ENCODE measurements at places on chromosomes 12 and 14. TPM values are rescaled to one million over a fixed set of nuclear protein-coding genes. Genes with fewer than 3 reads are reported as not detected.

GRCh38 chr12:19741132-19741489, 301.8 kb downstream of the AEBP2 start:
- DNase-seq = no peak

The IL23A gene
- polyA plus RNA-seq = 0.85 TPM

- DNase-seq = no peak
These were observed 663 bp downstream of the PTGER2 start for GRCh38 chr14:52314595-52315354.

The VWF gene
- 9.4 TPM for polyA plus RNA-seq

The GLIPR1L1 gene
- 0.65 TPM for polyA plus RNA-seq

GRCh38 chr12:96164951-96165811, 29.0 kb upstream of the ELK3 start:
- DNase-seq = peak; percentile 12

DNA sequence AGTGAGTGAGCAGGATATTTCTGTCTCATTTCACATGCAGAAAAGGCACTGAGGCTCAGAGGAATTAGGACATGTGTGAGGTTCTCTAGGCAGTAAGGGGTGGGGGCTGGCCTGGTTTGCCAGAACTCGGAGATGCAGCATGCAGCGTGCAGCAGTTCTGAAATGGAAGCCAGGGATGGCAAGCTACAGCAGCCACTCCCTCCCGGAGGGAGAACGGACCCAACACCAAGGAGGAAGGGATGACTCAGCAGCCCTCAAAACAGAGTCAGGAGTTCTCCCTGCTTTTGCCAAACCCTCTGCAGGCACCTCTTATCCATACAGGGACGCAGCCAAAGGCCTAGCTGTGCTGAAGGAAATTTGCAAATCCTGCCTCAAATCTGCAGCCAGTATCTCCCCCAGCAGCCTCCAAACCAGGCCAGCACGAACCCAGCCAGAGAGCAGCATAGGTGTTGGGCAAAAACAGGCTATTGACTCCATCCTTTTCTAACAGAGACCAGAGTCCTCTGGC, 10.3 kb upstream of the SERPINA3 start:
- no peak for DNase-seq

DNA sequence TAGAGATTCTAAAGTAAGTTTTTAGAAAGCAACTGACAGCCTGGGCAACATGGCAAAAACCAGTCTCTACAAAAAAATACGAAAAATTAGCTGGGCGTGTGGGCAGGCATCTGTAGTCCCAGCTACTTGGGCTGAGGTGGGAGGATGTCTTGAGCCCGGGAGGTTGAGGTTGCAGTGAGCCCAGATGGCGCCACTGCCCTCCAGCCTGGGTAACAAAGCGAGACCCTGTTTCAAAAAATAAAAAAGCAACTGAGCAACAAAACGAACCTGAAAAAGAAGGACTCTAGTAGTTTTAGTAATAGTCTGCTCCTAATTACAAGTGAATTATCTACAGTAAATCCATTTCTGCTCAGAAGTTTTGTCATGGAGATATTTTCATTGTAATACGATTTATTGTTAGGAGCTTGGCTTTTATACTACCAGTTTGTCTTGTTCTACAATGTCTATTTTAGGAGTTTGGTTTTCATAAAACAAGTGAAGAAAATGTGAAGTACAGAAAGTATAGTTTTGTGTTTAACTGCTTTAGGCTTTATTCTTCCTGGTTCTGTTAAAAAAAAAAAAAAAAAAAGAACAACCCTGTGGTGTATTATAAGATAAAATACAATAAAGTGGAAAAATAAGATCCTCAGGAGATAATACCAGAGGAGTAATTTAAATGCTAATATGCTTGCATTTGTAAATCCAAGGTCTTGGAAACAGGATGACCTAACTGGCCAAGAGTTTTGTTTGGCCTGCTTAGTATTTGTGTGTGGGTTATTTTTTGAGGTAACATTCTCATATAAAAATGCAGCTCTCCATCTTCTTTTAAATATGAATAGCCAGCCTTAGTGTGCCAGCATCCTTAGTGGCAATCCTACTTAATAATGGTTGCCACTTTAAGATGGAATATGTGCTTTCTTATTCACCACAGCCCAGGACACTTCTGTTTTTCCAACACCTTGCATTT, 2.8 kb downstream of the TMX1 start:
- no peak for DNase-seq

DNA sequence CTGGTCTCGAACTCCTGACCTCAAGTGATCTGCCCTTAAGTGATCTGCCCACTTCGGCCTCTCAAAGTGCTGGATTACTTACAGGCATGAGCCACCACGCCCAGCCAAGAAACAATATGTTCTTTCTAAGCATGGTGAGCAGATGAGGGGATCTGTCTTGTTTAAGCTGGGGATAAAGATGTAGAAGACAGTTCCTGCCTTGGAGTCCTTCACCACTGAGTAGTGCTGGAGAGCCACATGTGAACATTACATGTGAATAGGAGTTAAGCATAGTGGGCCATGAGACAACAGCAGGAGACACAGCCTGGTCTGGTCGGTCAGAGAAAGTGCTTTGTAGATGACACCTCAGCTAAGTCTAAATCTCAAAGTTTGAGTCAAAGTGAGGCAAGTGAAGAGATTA, 26.0 kb downstream of the TMBIM6 start:
- DNase-seq = no peak

The PRIMA1 gene
- 1.4 TPM for polyA plus RNA-seq

GRCh38 chr12:46499901-46500300, 127.3 kb upstream of the SLC38A2 start:
- DNase-seq = no peak

The RAB3IP gene
- 81.6 TPM for polyA plus RNA-seq

GRCh38 chr12:76696186-76696585, 67.7 kb upstream of the ZDHHC17 start:
- DNase-seq = no peak

- no peak for DNase-seq
These were observed 397.6 kb downstream of the NUAK1 start for GRCh38 chr12:105740970-105741725.

GRCh38 chr14:95623195-95623594, 63.0 kb upstream of the TCL1B start:
- no peak for DNase-seq

DNA sequence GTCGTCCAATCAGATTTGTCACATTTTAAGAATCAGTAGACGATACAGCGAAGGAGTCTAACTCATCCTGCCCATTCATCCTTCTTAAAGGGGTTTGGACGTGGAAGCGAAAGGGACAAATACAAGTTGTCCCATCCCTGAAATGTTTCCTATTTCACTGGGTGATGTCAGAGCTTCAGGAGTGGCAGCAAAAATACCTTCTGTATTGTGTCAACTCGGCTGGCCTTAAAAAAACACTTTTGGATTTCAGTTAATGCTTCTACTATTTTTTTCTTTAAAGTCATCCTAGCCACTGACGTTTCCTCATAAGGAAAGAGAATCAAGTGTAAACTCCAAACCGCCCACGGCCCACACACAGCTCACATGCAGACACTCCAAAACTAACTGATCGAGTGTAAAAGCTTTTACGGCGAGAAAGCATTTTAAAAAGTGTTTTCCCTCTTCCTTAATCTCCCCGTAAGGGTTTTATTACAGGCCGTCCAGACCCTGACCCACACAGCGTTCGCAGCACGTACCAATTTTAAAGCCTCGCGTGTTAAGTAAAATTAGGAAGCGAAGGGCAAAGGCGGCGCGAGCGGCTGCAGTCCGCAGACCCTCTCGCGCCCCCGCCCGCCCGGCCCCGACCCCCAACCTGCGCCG, 593 bp downstream of the CFL2 start:
- peak; percentile 48 for DNase-seq

DNA sequence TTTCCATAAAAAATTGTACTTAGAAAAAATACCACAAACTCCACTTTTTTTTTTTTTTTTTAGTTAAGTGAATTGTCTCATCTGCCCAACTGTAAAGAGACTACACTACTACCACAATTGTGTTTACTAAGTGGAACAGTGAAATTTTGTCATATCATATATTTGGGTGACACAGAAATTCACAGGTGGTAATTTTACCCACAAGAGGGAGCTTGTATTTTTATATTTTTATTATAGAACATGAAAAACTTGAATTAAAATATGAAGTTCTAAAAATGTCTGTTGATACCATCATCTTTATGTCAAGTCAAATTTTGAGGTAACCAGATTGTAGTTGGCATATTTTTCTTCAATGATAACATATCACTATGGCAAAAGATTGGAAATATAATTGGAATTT, 329.4 kb upstream of the SOX5 start:
- DNase-seq = no peak

The C12orf56 gene
- 1.6 TPM for polyA plus RNA-seq

- no peak for DNase-seq
These were observed 67.9 kb upstream of the FBRSL1 start for GRCh38 chr12:132422040-132422380.

- DNase-seq = no peak
These were observed 91.6 kb downstream of the FOXN3 start for GRCh38 chr14:89325299-89325883.

DNA sequence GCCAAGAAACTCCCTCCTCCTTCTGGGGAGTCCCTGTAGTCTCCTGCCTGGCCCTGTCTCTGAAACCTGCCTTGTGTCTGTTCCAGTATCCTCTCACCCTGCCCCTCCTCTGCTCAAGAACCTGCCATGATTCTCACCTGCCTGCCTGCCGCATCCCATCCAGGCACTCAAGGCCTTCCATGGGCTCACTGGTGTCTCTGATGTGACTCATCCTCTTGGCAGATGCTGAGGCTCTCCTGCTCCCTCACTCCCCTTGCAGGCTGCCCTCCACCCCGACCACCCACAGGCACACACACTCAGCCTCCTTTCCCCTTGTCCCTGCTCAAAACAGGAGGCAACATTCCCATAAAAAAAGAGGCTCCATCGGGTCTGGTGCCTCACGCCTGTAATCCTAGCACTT, 5.8 kb upstream of the BEGAIN start:
- no peak for DNase-seq

DNA sequence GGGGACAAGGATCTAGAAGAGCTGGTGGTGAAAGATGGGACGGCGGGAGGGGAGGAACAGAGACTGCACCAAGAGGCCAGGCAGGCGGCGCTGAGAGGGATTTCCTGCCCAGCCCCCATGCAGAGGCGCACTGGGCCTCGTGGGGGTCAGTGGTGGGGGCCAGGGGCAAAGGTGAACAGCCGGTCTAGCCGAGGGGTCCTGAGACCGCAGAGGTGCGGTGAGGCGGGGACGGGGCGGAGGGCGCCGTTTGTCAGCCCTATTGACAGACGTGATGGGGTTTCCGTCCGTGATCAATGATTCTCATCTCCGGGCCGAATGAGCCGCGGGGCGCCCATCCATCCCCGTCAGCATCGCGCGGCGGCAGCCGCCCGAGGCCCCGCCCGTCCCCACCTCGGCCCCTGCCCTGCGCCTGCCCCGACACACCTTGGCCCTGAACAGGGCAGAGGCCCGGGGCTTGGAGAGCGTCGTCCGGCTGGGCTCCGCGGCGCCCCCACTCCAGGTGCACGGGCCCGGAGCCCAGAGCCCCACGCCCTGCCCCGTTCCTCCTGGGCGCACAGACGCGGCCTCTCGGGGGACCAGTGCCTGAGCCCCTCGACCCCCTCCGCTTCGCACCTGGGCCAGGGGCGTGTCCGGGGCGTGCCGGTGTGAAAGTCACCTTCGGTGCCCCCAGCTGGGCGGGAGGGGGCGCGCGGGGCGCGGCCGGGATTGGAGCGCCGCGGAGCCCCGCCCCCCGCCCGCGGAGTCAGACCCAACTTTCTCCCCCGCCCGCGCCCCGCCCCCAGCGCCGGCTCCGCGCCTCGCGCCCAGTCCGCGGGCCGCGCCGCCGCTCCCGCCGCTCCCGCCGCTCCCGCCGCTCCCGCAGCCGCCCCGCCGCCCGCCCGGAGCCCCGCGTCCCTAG, at the start of gene NXPH4:
Gene NXPH4, plus strand, starts transcription at position 781 of the 898 bp plus-strand sequence. CDS start 176 bp downstream, outside the sequence.
- DNase-seq = no peak

GRCh38 chr12:15152868-15153267, 68.3 kb downstream of the RERG start:
- DNase-seq = no peak

The TGFB3 gene
- 16.9 TPM for polyA plus RNA-seq

- no peak for DNase-seq
These were observed 221.2 kb downstream of the SLC2A13 start for GRCh38 chr12:39884616-39885125.

- DNase-seq = no peak
These were observed 7.5 kb upstream of the KRT1 start for GRCh38 chr12:52687497-52688385.

The LTB4R gene
- 7.2 TPM for polyA plus RNA-seq

The SERPINA10 gene
- 0.28 TPM for polyA plus RNA-seq

The FGF6 gene
- not detected for polyA plus RNA-seq

All from renal pelvis (tissue), 12 donors.